A549 treated with CORT108297 at 1 μM for 4 hours (cell line): ENCODE measurements at places on chromosomes 6 and 20. TPM values are rescaled to one million over a fixed set of nuclear protein-coding genes. Genes with fewer than 3 reads are reported as not detected.

The FBXO9 gene
- 33.4 to 39.4 TPM (median 38.8 TPM) in 5 replicates for total RNA-seq

The C6orf120 gene
- total RNA-seq: 11.1 to 15.0 TPM (median 13.1 TPM) in 5 replicates

The ZNF391 gene
- 0.23 to 0.30 TPM (median 0.26 TPM) in 5 replicates for total RNA-seq

The RAB32 gene
- 38.8 to 47.5 TPM (median 43.3 TPM) in 5 replicates for total RNA-seq

The ADGRF1 gene
- total RNA-seq: 0.16 TPM in 1 of 5 replicates, not detected in the others

The PNPLA1 gene
- total RNA-seq: not detected in 5 replicates

The DEFB125 gene
- not detected in 5 replicates for total RNA-seq

The MTFR2 gene
- 11.2 to 13.3 TPM (median 12.2 TPM) in 5 replicates for total RNA-seq

The MACROD2 gene
- 0.23 to 0.92 TPM (median 0.61 TPM) in 5 replicates for total RNA-seq

The VSX1 gene
- 1.0 to 1.2 TPM (median 1.1 TPM) in 5 replicates for total RNA-seq

The BPIFB1 gene
- total RNA-seq: 0.07 to 0.22 TPM (median 0.14 TPM) in 3 of 5 replicates, not detected in the others

The LPA gene
- 0.01 to 0.06 TPM (median 0.02 TPM) in 3 of 5 replicates, not detected in the others for total RNA-seq

The ADTRP gene
- total RNA-seq: 0.27 to 0.53 TPM (median 0.36 TPM) in 5 replicates

The SLC22A2 gene
- 0.08 TPM in 2 of 5 replicates, not detected in the others for total RNA-seq

The TRIM10 gene
- total RNA-seq: 0.02 TPM in 1 of 5 replicates, not detected in the others

The GTSF1L gene
- total RNA-seq: not detected in 5 replicates

The TFAP2D gene
- total RNA-seq: not detected in 5 replicates

The ERGIC3 gene
- total RNA-seq: 213 to 250 TPM (median 243 TPM) in 5 replicates

The MTCH1 gene
- 109 to 143 TPM (median 138 TPM) in 5 replicates for total RNA-seq

The TCP11 gene
- not detected in 5 replicates for total RNA-seq

The RIPPLY2 gene
- 0.17 to 0.65 TPM (median 0.50 TPM) in 5 replicates for total RNA-seq

The STMND1 gene
- not detected in 5 replicates for total RNA-seq

The RIMS4 gene
- total RNA-seq: 1.2 to 1.9 TPM (median 1.5 TPM) in 5 replicates

The PRRT1 gene
- total RNA-seq: 0.30 to 0.74 TPM (median 0.52 TPM) in 5 replicates
